ENCODE measurements at places on chromosomes 4 and X.

DNA sequence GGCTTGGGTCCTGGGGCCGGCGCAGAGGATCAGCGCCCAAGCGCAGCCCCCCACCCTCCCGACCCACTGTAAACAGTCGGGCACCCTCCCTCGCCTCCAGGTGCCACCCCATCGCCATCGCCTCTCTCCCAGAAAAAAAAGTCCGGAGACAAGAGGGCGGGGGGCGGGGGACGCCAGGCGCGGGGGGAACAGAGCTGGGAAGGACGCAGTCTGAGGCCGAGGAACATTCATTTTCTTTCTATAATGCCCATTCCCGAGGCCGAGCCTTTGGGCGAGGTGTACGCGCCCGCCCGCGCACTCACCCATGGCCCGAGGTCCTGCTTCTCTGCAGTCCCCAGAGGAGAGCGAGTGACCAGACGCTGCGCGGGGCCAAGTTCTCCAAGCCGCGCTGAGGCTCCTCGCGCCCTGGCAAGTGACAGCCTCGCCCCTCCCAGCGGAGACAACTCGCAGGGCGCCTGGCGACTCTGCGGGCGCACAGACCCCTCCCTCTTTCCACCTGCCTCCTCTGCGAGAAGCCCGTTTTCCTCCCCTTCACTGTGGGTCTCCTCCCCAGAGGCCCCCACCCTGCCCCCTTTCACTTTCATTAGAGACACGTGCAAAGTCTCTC lies 63.5 kb upstream of the WDR17 start:
- no peak for DNase-seq

DNA sequence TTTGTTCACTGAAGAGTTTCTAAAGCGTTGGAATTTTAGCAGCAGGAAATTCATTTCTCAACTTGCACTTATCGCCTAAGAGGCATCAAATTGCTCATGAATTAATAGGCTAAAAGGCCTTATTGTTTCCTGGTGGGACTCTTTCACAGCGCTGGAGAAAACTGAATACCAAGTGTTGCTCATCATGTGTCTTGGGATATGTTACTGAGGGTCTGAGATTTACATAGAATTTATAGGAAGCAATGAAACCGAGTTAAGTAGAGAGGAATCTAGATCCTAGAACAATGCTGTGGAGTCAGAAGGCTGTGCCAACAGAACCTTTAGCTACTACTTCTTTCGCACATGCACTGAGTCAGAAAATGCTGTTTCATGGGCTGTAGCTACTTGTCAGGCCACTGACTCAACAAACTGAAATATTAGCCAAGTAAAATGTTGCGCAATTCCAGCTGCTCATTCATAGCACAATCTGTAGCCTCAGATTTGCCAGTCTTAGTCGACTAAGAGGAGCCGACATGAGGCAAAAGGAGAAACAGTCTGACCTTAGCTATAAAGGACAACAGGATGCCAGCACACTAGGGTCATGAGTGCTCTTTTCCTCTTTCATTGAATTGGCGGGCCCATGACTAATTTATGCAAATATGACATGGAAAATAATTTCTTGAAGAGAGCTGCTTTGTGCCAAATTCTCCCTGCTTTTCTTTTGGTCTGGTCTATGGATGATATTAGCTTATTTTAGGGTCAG lies 35.9 kb upstream of the CXCL8 start:
- peak; percentile 100 for DNase-seq

DNA sequence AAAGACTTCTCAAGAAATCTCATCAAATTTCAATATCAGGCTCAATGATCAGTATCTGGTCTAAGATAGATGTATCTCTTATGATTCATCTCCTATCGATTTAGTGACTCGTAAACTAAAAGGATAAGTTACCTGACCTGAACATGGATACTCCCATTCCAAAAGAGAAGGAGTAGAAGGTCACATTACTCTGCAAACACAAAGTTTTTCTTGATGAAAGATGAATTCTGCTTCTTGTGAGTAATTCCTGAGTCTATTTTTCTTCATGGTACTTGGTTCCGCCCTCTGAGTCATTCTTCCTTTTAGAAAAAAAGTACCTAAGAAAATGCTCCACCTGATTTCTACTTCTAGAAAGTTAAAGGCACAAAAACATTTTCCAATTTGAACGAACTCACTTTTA lies 223.1 kb upstream of the SLIT2 start:
- DNase-seq, result no peak

DNA sequence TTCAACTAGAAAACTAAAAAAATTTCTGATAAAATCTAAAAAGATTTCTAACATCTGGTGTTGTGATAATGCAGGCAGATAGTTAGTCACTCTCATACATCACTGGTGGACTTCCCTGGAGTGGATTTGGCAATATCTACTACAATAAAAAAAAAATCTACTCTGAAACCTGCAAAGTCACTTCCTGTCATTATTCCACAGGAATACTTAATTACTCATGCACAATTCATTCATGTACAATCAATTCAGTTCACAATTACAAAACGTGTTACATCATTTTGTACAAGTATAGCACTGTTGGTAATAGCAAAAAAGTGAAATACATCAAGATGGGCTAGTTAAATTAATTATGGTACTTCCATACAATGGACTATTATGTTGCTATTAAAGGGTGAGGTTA lies 16.5 kb upstream of the RHOH start:
- DNase-seq, result peak; percentile 51

GRCh38 chr4:25809996-25810395 lies 52.8 kb downstream of the SEL1L3 start:
- DNase-seq, result no peak

DNA sequence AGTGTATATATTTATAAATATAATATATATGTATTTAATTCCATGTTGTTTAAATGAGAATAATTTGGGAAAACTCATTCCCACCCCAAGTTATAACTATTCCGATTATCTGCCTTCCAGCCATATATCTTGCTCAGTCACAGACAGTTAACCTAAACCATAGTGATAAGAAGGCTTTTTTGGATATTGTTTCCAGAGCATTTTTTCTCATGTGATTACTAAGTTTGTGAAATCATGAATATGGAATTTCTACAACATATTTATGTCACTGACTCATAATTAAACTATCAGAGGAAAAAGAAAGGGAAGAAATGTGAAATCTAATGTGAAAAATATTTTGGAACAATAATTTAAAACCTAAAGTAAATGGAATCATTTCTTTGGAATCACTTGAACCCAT lies 1163.5 kb upstream of the PABPC4L start:
- DNase-seq, result no peak

DNA sequence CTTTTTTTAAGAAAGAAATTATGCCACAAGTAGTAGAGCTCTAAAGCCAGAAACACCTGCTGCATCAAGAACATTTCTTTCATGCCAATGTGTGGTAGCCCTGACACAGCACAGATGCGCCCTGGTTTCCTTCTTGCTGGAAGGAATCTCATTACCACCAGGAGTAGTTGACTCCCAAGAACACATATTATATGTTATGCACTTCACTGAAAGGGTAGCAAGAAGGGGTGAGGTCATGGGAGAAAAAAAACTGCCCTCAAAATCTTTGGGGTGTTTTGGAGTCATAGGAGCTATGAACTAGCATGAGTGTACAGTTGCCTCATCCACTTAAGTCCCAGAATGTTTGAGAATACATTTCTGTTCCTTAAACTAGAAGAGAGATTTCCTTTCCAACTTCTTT lies 185.8 kb upstream of the C1QTNF7 start:
- no peak for DNase-seq

GRCh38 chr4:89305712-89306437 lies 1.7 kb downstream of the GPRIN3 start:
- no peak for DNase-seq

All from fibroblast of the conjunctiva (primary cell).